ENCODE measurements at places on chromosomes 1 and 21.

DNA sequence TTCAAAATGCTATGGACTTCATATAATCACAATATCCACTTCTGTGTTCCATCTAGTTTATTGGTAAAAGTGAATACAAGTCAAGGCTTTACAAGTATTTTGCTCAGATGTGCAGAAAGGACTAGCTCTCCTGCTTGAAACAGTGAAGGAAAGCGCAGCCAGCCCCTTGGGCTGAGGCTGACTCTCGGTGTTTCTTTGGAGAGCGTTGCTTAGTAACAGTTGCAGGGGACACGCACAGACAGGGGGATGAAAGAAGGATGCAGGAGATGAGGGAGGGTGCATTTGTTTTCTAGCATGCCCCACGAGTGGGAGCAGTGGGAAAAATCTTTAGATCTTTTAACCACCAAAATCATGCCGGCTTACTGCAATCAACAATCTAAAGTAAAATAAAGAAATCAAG, 9.1 kb downstream of the PYCR2 start:
- DNase-seq = no peak

DNA sequence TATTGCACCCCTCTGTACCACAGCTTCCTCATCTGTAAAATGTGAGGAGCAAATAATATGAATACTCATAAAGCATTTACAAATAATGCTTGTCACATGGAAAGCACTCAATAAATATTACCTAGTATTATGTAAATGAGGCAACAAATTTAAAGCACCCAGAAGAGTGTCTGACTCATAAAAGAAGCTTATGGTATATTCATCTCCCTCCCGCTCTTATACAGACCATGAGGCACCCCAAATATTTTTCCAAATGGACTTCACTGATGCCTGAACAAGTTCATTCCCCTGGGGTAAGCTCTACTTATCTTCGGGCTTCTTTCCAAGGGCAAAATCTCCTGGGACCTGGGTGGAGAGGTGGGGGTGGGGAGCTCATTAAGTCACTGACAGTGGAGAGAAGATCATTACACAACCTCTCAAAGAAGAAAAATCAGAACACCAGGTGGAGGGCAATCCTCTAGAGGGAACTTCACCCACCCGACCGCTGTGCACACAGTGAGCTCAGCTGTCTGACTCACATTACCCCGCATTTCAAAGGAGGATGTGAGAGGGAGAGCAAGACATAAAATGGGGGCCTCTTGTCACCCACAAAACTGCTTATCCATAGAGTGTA, 166.2 kb downstream of the ASTN1 start:
- DNase-seq = no peak

- DNase-seq = no peak
Measured at GRCh38 chr1:151978922-151979321, 14.7 kb downstream of the S100A10 start.

DNA sequence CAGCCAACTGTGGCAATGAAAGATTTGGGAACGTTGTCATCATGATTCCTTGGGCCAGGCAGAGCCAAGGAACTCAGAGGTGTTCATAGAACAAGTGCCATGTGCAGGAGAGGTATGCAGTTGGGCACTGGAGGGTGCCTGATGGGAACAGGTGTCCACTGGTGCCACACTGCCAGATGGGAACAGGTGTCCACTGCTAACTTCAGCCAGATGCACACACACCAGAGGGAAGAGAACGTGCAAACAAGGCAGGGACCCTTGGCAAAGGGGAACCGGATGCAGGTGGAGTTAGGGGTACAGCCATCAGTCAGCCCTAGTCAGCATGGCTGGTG, 13.5 kb downstream of the OLFML2B start:
- no peak for DNase-seq

GRCh38 chr1:31054349-31054748, 11.2 kb downstream of the PUM1 start:
- DNase-seq = no peak

DNA sequence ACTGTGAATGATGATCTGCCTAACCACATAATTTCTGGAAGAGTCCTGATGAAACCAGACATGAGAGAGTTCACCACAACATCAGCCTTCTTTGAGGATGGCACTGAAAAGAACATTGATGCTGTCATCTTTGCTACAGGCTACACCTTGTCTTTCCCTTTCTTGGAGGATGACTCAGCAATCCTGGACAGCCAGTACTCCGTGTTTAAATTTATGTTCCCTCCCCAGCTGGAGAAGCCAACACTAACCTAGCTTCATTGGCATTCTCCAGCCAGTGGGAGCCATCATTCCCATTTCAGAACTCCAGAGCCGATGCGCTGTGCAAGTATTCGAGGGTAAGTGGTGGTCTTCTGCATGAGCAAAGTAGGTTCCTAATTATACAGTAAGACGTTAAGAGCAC, 164.1 kb upstream of the POGK start:
- DNase-seq = no peak

DNA sequence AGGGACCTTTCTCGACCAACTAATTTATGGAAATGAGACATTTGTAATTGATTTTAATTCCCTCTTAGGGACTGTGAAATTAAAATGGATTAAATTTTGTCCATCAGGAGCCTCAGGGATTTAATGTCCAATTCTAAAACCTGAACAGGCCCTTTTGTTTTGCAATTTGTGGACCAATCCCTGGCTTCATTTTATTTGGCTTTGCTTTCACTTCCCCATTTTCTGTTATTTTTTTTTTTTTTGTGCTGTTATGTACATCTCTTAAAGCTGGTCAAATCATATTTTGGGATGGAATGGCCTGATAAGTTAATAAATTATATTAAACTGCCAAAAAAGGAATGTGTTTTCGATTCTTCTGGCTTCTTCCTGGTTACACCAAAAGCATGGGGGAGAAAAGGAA, 28.9 kb downstream of the ZSCAN20 start:
- DNase-seq = no peak

DNA sequence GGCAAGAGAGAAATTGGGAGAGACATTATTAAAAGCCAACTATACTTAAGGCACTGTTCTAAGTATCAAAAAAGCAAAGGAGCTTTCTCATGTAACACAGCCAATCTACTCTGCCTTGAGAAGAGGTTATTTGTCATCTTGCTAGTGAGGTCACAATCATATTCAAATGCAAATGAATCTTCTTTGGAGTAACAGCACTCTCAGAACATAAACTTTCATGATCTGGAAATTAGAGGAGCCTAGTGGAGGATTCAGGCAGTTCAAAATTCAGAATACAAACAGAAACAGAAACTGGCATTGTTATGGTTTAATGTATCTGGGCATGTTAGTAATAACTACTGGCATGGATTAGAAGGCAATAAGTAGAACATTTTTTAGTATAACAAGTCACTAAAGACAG, 57.4 kb downstream of the ARID4B start:
- DNase-seq = no peak

DNA sequence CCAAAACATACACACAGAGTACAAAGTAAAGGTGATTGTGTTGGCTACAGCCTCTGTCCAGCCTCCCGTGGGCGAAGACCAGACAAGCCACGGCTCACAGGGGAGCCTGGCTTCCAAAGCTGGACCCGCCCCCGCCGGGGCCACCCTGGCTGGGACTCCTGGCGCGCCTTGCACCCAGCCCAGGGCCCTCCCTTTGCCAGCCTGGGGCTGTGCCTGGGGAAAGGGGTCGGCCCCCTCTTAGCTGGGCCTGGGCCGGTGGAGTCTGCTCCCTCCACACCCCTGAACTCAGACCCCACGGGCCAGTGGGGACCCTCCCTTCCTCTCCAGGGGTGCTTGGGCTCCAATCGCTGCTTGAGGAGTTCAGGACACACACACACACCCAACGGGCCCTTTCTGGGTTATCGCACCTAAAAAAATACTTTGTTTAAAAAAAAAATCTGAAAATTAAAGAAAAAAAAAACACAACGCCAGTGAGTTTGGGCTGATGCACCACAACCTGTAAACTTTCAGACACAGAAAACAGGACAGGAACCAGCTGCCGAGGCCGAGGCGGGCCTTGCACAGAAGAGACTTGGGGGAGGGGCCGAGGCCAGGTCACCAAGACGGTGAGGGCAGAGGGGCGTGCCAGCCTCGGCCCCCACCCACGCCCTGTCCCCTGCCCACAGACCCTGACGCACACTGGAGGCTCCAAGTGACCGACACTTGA, 56.3 kb downstream of the KCNAB2 start:
- DNase-seq = no peak

GRCh38 chr1:86754265-86754974, 50.0 kb downstream of the SH3GLB1 start:
- no peak for DNase-seq

DNA sequence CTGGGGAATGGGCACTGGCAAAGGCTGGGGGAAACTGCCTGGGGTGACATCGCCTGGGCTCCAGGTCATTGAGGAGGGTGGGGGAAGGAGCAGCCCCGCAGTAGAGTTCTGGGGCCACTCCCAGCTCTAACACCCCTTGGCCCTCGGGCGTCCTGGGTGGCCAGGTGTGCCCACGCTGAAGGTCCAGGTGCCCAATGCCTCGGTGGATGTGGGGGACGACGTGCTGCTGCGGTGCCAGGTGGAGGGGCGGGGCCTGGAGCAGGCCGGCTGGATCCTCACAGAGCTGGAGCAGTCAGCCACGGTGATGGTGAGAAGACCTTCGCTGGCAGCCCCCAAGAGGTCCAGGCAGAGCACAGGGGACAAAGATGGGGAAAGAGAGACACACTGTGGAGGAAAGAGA, 7.7 kb downstream of the NTRK1 start:
- no peak for DNase-seq

GRCh38 chr1:78420688-78421087, 70.1 kb upstream of the PTGFR start:
- no peak for DNase-seq

DNA sequence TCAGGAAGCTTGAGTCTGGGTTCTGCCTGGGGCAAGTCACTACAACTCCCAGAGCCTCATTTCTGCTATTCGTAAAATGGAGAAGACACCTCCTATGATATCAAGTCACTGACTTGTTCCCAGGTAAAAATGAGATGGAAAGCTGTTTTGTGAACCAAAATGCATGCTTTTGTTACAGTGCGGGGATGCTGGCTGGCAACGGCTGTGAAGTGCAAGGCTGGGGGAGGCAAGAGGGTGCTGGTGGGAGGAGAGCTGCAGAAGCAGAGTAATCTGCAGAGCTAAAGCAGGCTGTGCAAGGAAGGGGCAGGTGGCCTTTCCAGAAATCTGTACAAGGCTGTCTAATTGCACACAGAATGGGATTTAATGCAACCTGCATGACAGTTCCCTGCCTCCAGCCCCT, 150.9 kb downstream of the CNIH3 start:
- no peak for DNase-seq

DNA sequence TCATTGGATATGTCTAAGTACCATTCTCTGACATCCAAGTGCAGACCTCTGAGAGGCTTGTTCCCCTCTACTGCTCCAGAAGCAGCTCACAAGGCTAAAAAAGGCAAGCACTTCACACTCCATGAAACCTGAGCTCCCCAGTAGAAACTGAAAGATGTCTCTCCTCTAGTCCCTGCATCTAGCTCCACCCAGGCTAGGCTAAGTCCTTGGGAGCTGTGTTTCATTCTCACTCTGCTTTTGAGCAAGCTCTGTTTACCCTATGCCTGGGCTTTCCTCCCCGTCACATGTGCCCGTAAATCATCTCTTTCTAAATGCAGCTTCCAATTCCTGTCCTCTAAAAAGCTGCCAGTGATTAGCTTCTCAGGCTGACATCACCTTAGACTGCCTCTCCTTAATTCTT, 39.0 kb downstream of the LRRC71 start:
- DNase-seq = no peak

DNA sequence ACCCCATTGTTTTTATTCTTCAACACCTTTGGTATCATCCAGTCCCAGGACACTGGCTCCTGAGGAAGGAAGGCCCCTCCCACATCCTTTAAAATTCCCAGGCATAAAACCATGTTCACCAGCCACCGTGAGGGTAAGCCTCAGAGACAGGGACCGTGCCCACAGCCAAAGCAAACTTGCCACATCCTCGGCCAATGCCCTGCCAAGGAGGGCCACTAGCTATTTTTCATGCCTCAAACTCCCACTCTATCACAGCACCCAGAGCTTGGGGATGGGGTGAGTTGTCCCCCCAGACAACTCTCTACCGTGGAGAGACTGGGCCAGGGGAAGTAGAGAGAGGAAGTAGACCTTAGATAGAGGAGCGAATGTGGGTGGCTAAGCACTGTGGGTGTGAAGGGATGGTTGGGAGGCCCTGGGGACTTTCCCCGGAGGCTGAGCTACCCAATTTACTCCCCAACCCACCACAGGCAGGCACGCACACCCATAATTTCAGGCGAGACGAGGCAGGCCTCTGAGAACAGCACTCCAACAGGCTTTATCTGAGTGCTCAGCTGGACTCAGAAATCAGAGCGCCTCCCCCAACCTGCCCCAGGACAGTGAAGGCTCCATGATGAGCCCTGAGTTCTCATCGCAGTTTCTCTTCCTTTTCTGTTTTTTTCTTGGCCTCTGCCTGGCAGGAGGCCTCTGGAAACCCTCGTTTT, 15.9 kb upstream of the BTG2 start:
- no peak for DNase-seq

DNA sequence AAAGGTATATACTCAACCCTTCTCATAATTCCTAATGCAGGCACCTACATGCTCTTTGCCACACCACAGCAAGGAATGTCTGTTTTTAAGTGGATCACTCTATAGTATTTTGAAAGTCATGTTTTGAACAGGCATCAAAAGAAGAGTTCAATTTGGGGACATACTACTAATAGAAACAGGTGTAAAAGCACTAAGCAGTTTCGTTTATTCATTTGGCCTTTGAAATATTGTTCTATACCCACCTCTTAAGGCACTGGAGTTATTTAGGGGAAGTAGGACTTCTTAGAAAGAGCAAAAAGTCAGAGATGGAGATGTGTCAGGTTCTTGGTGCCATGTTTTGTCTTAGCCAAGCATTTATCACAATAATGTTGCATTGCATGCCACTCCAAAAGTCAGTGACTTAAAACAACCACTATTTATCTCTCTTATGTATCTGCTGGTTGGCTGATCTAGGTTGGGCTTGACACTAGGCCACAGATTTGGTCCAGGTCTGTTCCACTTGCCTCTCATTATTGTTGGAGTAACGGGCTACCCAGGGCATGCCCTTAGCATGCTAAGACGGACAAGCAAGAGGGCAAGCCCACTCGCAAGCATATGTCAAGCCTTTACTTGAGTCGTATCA, 107.5 kb downstream of the RGL1 start:
- DNase-seq = no peak

- DNase-seq = no peak
Measured at GRCh38 chr1:115643666-115644065, 1.9 kb downstream of the VANGL1 start.

GRCh38 chr1:193406901-193407300, 220.5 kb upstream of the B3GALT2 start:
- peak; percentile 24 for DNase-seq

- peak; percentile 83 for DNase-seq
Measured at GRCh38 chr1:112673592-112674439, 643 bp upstream of the MOV10 start.

- no peak for DNase-seq
Measured at GRCh38 chr1:211925016-211925415, 94.5 kb upstream of the LPGAT1 start.

DNA sequence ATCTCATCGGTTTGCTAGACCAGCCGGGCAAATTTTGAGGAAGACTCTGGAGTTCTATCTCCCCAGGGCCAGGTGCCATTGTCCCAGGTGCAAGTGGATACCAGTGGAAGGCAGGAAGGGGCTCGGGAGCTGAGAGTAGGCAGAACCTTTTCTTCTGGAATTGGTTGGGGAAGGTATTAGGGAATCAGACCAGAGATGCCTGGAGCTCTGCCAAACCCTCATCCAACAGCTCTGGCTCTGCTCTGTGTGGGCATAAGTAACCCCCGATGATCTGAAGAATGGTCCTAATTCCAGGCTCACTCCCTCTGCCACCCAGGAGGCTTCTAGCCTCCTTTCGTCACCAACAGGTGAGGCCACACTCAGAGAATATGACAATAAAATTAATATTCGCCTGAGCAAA, 69.9 kb downstream of the PGBD5 start:
- no peak for DNase-seq

- DNase-seq = no peak
Measured at GRCh38 chr1:19946971-19947370, 23.6 kb upstream of the PLA2G2E start.

Measured in right kidney (tissue), 9 donors.